GM23248 (cell line): ENCODE measurements at places on chromosomes 4 and X. TPM values are rescaled to one million over a fixed set of nuclear protein-coding genes. Genes with fewer than 3 reads are reported as not detected.

WNK3 gene
- 0.43 and 0.63 TPM in 2 replicates for total RNA-seq

GRCh38 chr4:119692001-119692400, 63.4 kb upstream of the PDE5A start:
- no peaks in the 10 kb centered on the region for H3K36me3 ChIP-seq
- no peak overlapping the region for H3K4me3 ChIP-seq
- peak; percentile 80 for DNase-seq
- peaks cover 14% of the 10 kb centered on the region for H3K4me1 ChIP-seq

MSANTD1 gene
- 2.1 TPM in 1 of 2 replicates, not detected in the other for total RNA-seq

- H3K27me3 ChIP-seq = no peaks in the 10 kb centered on the region
- peak overlapping the region; percentile 37 for H3K27ac ChIP-seq
- DNase-seq = peak; percentile 57
- peaks cover 47% of the 10 kb centered on the region for H3K4me1 ChIP-seq
Observed at GRCh38 chr4:73832651-73833237, 3.7 kb upstream of the CXCL6 start.

DNA sequence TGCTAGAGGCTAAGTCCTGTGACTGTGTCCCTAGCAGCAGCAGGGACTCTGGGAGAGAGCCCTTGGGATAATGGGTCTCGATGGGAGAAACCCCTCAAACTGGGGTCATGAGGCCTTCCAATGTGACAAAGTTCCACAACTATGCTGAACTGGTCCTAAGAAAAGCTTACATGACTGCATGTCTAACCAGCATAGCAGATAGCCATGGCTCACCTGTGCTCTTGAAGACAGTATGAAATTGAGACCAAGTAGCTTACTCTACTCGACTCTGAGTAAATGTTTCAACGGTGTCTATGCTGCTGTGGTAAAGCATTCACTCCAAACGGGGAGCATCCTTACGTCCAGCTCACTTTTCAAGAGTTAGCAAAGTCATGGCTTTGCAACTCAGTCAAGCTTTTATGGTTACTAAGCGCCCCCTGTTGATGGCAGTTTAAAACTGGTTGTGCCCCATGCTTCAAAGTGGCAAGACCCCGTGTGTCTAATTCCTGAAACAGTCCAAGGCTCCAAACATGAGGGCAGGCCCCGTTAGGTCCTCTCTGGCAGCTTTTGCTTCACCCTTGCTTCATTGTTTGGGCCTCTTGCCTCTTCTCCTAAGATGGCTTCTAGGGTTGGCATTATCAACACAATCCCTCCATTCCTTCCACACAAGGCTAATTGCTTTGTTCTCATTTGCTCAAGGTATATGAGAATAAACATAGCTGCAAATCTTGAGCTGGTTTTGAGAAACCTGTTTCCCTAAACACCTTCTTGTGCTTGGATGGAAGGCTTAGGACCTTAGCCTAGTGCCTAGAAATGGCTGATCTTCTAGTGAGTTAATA, 46.6 kb downstream of the CCNG2 start:
- DNase-seq = peak; percentile 92
- no peak overlapping the region for H3K27ac ChIP-seq
- H3K36me3 ChIP-seq = no peaks in the 10 kb centered on the region
- H3K4me3 ChIP-seq = no peak overlapping the region
- no peaks in the 10 kb centered on the region for H3K27me3 ChIP-seq

- H3K4me1 ChIP-seq = peaks cover 20% of the 10 kb centered on the region
- H3K27me3 ChIP-seq = no peaks in the 10 kb centered on the region
- no peaks in the 10 kb centered on the region for H3K36me3 ChIP-seq
- DNase-seq = no peak
Observed at GRCh38 chr4:56752985-56753384, 68.5 kb downstream of the SPINK2 start.

DNA sequence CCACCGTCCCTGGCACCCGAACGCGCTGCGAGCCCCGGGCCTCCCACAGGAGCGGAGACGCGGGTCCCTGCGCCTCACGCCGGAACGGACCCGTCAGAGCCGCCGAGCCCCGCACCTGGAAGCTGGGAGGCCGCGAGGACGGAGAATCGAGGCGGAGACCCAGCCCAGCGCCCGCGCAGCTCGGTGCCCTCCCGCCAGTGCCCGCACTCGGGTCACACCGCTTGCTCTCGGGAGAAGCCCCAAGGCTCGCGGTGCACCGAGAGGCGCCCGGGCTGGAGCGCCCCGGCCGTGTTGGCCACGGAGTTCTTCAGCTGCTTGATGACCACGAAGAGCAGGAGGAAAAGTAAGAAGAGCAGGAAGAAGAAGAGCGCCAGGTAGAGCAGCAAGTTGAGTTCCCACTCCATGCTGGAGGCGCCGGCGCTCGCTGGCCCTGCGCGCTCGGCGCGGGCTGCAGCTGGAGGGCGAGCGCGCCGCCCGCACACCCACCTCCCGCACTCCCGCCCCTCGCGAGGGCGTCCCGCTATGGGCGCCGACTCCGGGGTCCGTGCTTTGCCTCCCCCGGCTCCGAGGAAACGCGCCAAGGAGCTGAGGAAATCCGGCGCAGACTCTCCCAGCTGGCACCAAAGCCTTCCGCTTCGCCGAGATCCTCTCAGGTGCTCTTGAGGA, at the start of gene SMIM43:
Gene SMIM43 (minus strand): TSS at position 463 of the 666 bp plus-strand sequence. CDS start 59 bp downstream, at position 404.
- H3K27ac ChIP-seq = no peak within 1 kb of the TSS
- peak; percentile 51 for DNase-seq
- H3K4me1 ChIP-seq = no peaks in the 10 kb centered on the region
- H3K27me3 ChIP-seq = peaks cover 4% of the 10 kb centered on the region; the same call in 1 of the 2 replicates
- H3K4me3 ChIP-seq = peak within 1 kb of the TSS; percentile 75

GRCh38 chrX:17154001-17154400, 207.5 kb downstream of the REPS2 start:
- H3K27me3 ChIP-seq = no peaks in the 10 kb centered on the region
- H3K4me3 ChIP-seq = no peak overlapping the region
- H3K27ac ChIP-seq = no peak overlapping the region
- H3K36me3 ChIP-seq = no peaks in the 10 kb centered on the region

GRCh38 chrX:153226344-153227185, 47.5 kb downstream of the MAGEA1 start:
- no peaks in the 10 kb centered on the region for H3K36me3 ChIP-seq
- H3K4me1 ChIP-seq = no peaks in the 10 kb centered on the region
- H3K27me3 ChIP-seq = no peaks in the 10 kb centered on the region
- H3K4me3 ChIP-seq = no peak overlapping the region
- peak; percentile 58 for DNase-seq

GRCh38 chr4:138005486-138005885, 236.7 kb downstream of the SLC7A11 start:
- peaks cover 20% of the 10 kb centered on the region for H3K4me1 ChIP-seq
- no peak overlapping the region for H3K27ac ChIP-seq
- H3K4me3 ChIP-seq = no peak overlapping the region
- H3K27me3 ChIP-seq = no peaks in the 10 kb centered on the region

GAGE1 gene
- total RNA-seq = not detected in 2 replicates

TSPYL2 gene
- 14.3 and 14.9 TPM in 2 replicates for total RNA-seq

PPARGC1A gene
- total RNA-seq = not detected in 2 replicates

- H3K27ac ChIP-seq = no peak overlapping the region
- peaks cover 36% of the 10 kb centered on the region for H3K4me1 ChIP-seq
- no peaks in the 10 kb centered on the region for H3K27me3 ChIP-seq
- no peaks in the 10 kb centered on the region for H3K36me3 ChIP-seq
- peak; percentile 29 for DNase-seq
- H3K4me3 ChIP-seq = no peak overlapping the region
Observed at GRCh38 chr4:121778991-121779628, 14.1 kb upstream of the SMIM43 start.

- peaks cover 19% of the 10 kb centered on the region for H3K4me1 ChIP-seq
- H3K27ac ChIP-seq = no peak overlapping the region
- no peaks in the 10 kb centered on the region; the same call in 1 of the 2 replicates for H3K36me3 ChIP-seq
- no peak for DNase-seq
Observed at GRCh38 chr4:159110961-159111360, 8.1 kb downstream of the RAPGEF2 start.

LAMTOR3 gene
- 47.0 and 68.1 TPM in 2 replicates for total RNA-seq

GLUD2 gene
- total RNA-seq = 0.97 and 1.6 TPM in 2 replicates

DNA sequence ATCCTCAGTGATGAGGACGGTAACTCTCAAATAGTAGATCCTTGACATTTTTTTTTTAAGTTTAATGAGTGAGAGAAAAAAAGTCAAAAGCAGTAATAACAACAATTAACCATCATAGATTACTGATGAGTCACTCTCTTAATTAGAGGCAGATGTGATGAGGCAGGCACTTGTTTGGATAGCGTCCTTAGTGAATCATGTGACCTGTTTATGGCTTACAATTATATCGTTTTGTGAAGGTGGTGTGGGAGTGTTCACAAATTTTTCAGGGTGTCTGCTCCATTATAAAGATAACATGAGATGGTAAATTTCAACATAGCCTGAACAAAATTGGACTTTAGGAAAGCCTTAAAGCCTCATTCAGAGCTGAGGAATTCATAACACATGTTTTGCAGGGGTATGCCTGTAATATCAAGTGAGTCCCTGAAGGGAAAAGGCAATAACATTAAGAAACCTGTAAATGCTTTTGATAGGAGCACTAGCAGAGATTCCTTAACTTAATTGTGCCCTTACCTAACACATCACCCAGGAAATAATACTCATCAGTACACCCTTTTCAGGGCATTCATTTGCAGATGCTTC, 51.9 kb upstream of the XIAP start:
- DNase-seq = peak; percentile 60
- H3K4me1 ChIP-seq = peaks cover 23% of the 10 kb centered on the region
- H3K4me3 ChIP-seq = no peak overlapping the region
- no peaks in the 10 kb centered on the region for H3K36me3 ChIP-seq
- H3K27me3 ChIP-seq = no peaks in the 10 kb centered on the region

- 0 out of 2 replicates have a peak, but pooled peaks cover 2% of the 10 kb centered on the region for H3K36me3 ChIP-seq
- no peaks in the 10 kb centered on the region for H3K27me3 ChIP-seq
- DNase-seq = peak; percentile 12
- H3K4me1 ChIP-seq = peaks cover 7% of the 10 kb centered on the region; the same call in 1 of the 2 replicates
- no peak overlapping the region for H3K27ac ChIP-seq
Observed at GRCh38 chr4:24809376-24809775, 14.0 kb downstream of the SOD3 start.

DNA sequence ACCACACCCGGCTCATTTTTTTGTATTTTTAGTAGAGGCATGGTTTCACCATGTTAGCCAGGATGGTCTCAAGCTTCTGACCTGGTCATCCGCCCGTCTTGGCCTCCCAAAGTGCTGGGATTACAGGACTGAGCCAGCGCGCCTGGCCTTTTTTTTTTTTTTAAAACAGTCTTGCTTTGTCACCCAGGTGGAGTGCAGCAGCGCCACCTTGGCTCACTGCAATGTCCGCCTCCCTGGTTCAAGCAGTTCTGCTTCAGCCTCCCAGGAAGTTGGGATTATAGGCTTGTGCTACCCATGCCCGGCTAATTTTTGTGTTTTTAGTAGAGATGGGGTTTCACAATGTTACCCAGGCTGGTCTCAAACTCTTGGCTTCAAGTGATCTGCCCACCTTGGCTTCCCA, 28.9 kb downstream of the ZFX start:
- no peaks in the 10 kb centered on the region for H3K4me1 ChIP-seq
- peaks cover 9% of the 10 kb centered on the region for H3K36me3 ChIP-seq
- no peak overlapping the region for H3K4me3 ChIP-seq
- H3K27me3 ChIP-seq = no peaks in the 10 kb centered on the region
- DNase-seq = no peak
- H3K27ac ChIP-seq = no peak overlapping the region
